ENCODE measurements at places on chromosomes 1 and 21.

DNA sequence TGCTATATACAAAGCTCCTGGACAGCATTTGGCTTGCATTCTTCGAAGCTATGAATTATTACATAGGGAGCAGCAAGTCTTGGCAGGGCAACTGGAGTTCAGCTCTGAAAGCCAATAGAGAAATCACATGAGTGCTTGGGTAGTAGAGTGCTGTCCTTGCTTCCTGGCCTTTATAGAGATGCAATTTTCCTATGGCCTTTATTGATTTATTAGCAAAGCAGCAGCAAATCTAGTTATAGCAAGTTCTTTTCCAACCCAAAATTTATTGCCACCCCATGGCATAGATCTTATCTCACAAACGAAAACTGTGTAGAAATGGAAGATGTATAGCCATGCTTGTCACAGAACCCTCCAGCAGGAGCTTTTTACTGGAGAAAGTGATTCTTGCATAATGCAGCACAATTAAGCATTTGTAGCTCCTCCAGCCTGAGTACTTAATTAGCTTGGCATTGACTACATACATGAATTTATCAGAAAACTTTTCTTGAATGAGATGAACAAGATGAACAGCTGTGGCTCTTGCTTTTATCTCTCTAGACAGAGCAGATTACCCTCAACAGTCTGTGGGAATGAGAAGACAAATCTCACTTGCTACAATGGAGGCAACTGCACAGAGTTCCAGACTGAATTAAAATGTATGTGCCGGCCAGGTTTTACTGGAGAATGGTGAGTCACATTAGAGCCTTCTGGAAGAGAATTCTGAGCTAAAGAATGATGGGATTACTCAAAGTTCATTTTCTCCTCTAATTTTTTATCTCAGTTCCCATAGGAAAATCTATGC, 170.1 kb downstream of the CRB1 start:
- DNase-seq, result no peak

GRCh38 chr1:112905395-112906149, 50.4 kb downstream of the SLC16A1 start:
- no peak for DNase-seq

- DNase-seq, result no peak
Observed at GRCh38 chr1:76865696-76866286, 1.5 kb upstream of the ST6GALNAC5 start.

GRCh38 chr1:27724961-27725373, 794 bp upstream of the FAM76A start:
- DNase-seq, result peak; percentile 90

DNA sequence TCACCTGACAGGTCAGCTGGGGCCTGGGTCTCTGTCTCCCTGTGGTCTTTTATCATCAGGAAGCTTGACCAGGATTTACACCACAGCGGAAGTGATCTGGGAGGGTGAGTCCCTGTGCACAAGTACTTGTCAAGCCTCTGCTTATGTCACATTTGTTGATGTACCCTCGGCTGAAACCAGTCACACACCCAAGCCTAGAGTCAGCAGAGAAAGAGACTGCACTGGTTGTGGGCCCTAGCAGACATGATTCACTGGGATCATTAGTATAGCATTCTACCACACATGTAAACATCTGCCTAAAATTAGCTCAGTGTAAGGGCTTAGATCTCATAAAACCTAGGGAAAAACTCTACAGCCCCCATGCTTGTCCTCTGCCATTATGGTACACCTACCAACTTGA, 79.3 kb upstream of the LAMC2 start:
- no peak for DNase-seq

GRCh38 chr1:213669964-213670691, 317.6 kb upstream of the PROX1 start:
- no peak for DNase-seq

GRCh38 chr1:58620926-58621325, 43.9 kb upstream of the TACSTD2 start:
- no peak for DNase-seq

- no peak for DNase-seq
Observed at GRCh38 chr1:31937300-31938183, 626 bp downstream of the PTP4A2 start.

DNA sequence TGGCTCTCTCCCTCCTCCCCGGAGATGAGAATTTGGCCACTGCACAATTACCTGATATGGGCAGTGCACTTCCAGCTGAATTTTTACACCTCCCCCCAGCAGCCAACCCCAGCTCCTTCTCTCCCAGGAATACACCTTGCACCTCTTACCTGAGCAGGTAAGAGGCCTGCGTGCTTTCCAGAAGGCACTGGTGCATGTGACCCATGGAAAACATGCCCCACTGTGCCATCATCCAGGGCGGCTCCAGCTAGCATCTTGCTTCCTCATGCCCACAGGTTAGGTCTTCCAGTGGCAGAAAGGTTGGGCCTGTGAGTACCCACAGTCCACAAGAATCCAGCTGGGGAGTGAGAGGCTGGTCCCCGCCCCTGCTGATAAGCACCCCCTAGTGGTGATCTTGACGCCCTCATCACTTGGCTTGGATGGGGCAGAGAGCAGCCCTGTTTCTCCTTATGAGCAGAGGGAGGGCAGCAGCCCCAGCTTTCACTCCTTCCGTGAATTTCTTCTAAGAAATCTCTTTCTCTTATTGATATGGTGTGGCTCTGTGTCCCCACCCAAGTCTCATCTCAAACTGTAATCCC, 57.8 kb downstream of the EDARADD start:
- DNase-seq, result no peak

- DNase-seq, result no peak
Observed at GRCh38 chr1:40691538-40692428, at the start of gene NFYC. TSS of gene NFYC (plus strand) at chr1:40691704. CDS start at chr1:40738844, 47,140 bp downstream.

- DNase-seq, result no peak
Observed at GRCh38 chr1:231020816-231021215, 19.2 kb downstream of the FAM89A start.

DNA sequence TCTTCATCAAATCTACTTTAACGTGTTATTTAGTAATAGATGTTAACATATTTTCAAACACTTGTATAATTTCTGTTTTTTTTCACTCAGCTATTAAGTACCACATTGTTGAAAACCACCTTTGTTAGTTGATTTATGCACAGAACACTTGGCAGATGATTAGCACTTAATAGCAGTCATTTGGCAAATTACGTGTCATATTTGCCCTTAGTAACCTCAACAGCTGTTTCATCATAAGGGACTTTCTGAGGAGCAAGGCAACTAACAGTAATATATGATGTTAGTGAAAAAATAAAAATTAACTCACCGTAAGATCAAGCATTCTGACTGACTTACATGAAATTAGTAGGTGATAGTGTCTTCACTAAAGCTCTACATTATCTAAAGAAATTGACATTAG, 186.4 kb downstream of the HMCN1 start:
- DNase-seq, result no peak

DNA sequence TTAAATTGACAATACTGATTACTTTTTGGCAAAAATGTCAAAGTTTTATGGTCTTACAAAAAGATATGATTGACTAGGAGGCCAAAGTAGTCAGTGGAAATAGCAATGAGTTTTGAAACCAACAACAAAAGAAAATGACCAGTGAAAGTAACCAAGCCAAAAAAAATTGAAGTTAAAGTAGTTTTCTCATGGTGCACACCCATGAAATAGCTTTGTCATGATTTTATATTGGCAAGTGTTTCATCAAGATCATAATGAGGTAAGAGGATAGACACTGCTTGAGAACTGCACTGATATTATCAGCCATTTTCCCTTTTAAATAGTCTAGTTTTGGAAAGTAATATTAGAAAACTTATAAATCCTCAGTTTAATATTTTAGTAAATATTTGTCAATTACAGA, 206.2 kb upstream of the ADAMTS5 start:
- no peak for DNase-seq

DNA sequence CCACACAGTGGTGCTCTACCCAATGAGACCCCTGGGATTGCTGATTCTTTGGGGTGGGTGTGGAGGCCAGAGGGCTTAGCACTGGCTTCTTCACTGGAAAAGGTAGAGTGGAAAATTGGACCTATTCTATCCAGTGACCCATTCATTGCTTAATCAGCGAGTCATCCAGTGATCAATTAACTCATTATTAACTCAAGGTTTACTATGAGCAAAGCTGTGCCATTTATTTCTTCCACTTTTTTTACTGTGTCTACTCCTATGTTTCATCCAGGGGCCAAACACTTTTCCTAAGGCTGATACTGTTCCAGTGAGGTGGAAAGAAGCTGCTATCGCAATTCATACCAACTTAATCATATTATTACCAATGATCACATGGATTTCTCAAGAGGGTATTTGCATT, 363.9 kb downstream of the RPS6KC1 start:
- DNase-seq, result no peak

GRCh38 chr1:150568594-150568966, 10.8 kb downstream of the MCL1 start:
- no peak for DNase-seq

GRCh38 chr1:198254521-198254920, 97.7 kb downstream of the NEK7 start:
- no peak for DNase-seq

DNA sequence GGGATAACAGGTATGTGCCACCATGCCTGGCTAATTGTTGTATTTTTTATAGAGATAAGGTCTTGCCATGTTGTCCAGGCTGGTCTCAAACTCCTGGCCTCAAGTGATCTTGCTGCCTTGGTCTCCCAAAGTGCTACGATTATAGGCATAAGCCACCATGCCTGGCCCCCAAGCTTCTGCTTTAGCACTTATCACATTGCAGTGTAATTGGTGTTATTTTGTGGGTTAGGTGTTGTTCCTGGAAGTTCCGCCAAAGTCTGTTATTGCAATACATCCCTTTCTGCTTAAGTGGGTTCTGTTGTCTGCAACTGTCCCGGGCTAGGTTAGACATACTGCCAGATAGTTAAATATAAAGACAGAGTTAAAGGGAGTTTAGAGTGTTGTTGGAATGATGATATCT, 3.4 kb downstream of the ZCCHC17 start:
- DNase-seq, result no peak

DNA sequence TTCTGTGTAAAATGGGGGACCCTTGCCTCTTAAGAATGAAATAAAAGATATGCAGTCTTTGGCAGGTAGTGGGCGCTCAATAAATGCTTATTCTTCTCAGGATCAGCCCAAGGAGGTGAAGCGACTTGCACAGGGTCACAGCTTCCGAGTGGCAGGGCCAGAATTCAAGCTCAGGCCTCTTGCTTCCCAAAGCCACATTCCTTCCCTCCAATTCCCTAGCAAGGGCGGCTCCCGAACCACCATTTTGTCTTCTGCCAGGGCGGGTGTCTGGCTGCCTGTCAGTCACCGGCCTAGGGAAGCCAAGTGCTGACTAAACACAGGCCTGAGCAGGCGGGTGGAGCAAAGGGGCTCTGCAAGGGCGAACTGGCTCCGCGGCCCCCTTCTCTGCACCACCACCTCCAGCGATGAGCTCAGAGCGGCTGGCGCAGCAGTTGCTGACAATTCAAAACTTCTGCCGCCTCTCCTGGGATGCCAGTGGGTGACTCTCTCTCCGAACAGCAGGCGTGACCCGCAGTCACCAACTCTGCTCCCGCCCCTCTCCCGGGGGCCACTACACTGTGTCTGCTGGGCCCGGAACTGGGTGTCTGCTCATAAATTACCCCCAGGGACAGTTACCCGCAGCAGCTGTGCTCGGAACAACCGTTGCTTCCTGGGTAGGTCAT, 10.8 kb downstream of the GPR3 start:
- DNase-seq, result peak; percentile 95

DNA sequence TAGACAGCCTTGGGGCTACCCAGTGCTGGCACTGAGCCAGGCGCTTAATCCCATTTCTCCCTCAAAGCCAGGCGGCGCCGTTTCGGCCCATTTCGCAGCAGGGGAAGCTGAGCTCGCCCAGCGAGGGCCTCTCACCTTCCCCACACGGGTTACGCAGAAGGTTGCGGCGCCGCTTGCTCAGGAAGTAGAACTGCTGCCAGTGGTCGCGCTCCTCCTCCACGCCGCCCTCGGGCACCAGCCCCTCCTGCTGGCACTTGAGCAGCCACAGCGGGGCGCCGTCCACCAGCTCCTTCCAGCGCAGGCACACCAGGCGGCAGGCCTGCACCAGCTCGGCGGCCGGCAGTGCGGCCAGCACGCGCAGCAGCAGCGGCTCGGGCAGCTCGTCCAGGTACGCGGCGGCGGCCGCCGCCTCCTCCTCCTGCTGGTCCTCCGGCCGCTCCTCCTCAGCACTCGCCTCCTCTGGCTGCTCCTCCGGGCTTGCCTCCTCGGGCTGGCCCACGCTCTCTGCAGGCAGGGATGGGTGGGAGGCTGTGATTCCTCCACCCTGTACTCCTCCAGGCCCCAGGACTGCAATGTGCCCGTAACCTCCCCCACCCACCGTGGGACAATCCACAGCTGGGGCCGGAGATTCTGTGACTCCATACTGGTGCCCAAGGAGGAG, 3.8 kb downstream of the FBXO2 start:
- no peak for DNase-seq

DNA sequence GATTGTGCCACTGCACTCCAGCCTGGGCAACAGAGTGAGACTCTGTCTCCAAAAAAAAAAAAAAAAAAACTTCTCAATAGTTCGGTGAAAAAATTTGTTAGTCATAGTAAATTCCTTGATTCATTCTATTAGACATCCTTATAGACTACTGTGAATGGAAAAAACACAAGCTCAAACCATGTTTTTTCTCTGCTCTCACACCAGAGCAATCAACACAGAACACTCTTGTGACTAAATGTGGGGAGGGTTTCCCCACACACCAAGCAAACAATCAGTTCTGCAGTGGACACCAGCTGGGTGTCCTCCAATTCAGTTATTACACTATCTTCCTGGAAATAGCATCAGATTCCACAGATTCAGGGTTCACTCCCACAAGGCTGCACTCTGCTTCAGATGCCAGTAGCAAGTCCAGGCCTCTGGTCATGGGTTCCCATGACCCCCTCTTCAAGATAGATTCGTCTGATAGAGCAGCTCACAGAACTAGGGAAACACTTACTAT, 69.1 kb upstream of the TEKT2 start:
- no peak for DNase-seq

DNA sequence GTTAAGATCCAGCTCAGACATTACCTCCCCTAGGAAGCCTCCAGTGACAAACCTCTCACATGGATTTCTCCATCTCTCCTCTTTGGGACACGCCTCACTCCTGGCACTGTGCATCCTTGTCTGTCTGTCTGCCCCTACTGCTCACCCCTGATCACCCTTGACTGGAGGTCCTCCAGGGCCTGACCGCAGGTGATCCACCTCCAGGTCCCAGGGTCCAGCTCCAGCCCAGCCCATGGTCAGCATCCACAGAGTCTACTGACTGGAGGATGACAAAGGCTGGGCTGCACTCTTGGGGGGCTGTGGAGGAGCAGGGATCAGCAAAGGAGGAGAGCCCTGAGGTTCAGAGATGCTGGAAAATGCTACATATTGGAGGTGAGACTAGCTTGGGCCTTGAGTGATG, 65.8 kb downstream of the BEND5 start:
- DNase-seq, result no peak

All from vagina (tissue), 2 donors.